AG20443 (cell line): ENCODE measurements at places on chromosomes 16 and 17.
A peak's percentile ranks its signal among the peaks of the same experiment; 100 is the strongest.

- DNase-seq: peak; percentile 63
These were observed 33.0 kb downstream of the MPRIP start for GRCh38 chr17:17075125-17075781.

DNA sequence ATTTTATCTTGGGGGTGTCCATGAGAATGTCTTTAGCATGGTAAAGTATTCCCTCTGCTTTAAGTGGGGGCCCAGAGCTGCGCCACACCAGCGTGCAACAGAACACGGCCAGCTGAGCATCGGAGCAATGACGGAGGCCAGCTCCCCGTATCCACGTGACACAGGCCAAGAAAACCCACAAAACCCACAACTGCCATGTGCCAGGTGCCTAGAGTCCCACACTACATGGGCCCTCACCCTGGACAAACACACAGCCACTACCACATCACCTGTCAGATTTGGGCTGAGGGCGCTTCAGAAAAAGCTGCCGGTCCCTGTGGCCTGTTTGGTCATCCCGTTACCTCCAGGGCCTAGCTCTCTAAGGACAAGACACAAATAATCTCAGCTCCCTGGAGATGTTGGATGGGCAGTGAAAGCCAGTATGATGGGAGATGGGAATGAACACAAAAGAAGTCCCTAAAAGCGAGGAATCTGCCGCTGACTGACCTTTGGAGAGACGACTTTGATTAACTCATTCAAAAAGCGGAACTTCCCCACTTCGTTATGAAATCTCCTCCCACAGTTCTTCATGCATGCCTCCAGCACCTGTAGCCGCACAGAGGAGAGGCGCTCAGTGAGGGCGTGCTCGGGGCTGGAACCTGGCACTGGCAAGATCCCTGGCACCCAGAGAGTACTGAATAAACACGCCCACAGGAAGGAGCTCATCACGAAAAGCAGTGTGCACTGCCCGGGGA is 17.1 kb downstream of the GGA3 start:
- no peak for DNase-seq

GRCh38 chr16:51624080-51624775 is 473.2 kb upstream of the SALL1 start:
- peak; percentile 61 for DNase-seq

- DNase-seq: no peak
These were observed 16.3 kb downstream of the TTLL6 start for GRCh38 chr17:48800626-48801217.

DNA sequence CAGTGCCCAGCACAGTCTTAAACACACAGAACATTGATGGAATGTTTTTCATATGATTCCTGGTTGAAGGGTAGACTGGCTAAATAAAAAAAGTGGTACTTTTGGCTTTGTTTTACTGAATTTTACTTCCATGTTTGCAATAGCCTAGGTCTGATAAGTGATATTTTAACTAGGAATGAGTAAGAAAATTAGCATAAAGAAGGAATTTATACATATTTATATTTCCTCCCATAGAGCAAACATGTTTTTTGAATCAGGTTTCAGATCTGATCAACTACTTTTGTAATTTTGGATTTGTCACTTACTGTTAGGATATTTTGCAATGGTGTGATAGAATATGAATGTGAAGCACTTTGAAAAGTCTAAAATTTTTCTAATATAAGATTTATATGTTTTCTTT is 7.2 kb downstream of the NF1 start:
- no peak for DNase-seq
